ENCODE measurements at places on chromosomes 12 and 14. TPM values are rescaled to one million over a fixed set of nuclear protein-coding genes. Genes with fewer than 3 reads are reported as not detected.

SLC10A1 gene
- not detected for total RNA-seq

PSMC6 gene
- total RNA-seq: 39.2 TPM

KRT71 gene
- not detected for total RNA-seq

FBLN5 gene
- total RNA-seq: 544 TPM

TMEM63C gene
- not detected for total RNA-seq

RNASE4 gene
- total RNA-seq: 56.5 TPM

SLC41A2 gene
- total RNA-seq: 21.4 TPM

TCL1A gene
- not detected for total RNA-seq

NOXRED1 gene
- total RNA-seq: not detected

All from pericardium fibroblast (primary cell).